ENCODE measurements at places on chromosomes 12 and 14. TPM values are rescaled to one million over a fixed set of nuclear protein-coding genes. Genes with fewer than 3 reads are reported as not detected.

- no peak for DNase-seq
Measured at GRCh38 chr14:36845356-36846012, 183.8 kb downstream of the PAX9 start.

DNA sequence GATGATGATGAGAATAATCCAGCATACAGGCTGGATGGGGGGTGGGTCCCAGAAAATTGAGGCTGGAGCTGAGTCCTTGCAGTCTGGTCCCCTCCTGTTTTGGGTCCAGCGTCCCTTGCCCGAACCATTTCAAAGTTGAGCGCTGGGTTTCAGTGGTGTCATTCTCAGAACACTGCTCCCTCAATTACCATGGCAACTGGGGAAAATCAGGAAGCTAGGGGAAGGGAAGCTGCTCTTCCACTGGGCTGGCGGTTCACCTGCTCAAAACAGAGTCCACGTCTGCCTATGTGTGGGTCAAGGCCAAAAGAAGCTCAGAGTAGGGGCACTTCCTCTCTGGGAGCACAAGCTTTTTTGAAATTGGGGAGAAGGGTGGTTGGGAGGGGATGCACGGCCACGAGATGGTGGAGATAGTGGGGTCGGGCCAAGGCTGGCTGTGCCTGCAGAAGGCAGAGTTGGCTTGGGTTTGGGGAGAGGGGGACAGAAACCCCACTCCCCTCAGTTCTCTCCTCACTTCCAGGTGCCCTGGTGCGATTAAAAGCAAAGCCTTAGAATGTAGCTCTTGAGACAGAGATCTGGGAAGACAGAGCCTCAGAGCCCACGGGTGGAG, 1.7 kb upstream of the NOS1 start:
- DNase-seq, result no peak

- DNase-seq, result no peak
Measured at GRCh38 chr14:96088074-96088473, 48.9 kb downstream of the C14orf132 start.

DNA sequence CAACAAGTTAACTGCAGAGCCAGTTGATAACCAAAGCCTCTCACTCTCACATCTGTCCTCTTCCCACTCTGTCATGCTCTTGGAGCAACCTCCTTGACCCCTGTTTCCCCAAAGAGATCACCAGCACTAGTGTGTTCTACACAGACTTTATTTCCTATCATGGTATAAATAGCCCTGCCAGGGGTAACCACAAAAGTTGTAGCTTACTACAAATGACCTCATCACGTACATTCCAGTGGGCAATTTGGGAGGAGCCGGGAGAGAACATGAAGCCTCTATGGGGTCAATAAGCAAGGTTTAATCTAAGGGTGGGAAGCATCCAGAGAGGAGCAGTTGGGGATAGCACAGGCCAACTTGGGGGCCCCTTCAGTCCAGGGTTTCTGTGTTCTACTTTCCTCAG, 186.5 kb downstream of the KCNA5 start:
- no peak for DNase-seq

- no peak for DNase-seq
Measured at GRCh38 chr12:6067152-6067916, 57.1 kb downstream of the VWF start.

- no peak for DNase-seq
Measured at GRCh38 chr14:61153431-61153830, 127.7 kb downstream of the TMEM30B start.

DNA sequence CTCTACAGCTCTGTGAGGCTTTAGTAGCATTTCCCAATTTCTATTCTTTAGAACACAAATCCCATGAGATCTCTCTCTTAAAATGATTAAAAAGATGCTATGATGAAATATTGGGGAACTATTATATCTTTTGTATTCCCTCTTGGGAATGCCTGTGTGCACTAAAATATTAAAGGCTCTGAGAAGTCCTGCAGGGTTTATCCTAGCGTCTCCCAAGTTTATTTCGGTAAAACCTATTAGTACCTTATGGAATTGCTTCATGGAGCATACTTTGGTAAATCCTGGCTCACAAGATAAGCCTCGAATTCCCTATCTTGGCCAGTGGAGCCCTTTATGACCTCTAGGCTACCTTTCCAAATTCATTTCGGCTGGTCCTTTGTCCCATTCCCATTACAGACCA, 306.8 kb downstream of the VRK1 start:
- DNase-seq, result no peak

- no peak for DNase-seq
Measured at GRCh38 chr14:103748534-103748857, 32.9 kb downstream of the ZFYVE21 start.

DNA sequence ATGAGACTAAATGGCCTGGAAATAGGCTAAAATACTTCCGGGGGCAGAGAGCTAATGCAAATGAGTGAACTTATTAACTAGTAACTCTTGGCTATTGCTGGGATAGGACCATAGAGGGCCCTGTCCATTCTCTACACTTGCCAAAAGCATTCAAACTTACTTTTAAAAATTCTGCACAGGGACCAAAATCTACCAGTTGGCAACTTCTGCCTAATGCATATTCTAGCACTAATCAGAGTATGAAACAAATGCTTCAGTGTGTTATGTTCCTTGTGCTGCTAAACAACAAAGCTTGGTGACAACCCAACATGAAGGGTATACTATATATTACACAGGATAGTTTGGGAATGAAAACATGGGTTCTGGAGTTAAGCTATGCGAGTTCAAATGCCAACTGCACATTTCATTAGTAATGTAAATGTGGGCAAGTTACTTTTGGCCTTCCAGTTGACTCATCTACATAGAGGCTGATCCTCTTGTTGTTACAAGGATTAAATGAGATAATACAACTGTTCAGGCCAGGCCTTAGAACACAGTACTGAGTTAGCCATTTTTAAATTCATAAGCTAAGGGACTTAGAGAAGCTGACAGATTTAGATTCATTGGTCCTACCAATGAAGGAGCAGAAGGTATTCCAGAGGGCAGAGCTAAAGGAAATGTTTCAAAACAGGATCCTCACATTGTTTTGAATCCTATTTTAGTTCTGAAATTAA, 32.4 kb downstream of the HIGD1C start:
- DNase-seq, result no peak

DNA sequence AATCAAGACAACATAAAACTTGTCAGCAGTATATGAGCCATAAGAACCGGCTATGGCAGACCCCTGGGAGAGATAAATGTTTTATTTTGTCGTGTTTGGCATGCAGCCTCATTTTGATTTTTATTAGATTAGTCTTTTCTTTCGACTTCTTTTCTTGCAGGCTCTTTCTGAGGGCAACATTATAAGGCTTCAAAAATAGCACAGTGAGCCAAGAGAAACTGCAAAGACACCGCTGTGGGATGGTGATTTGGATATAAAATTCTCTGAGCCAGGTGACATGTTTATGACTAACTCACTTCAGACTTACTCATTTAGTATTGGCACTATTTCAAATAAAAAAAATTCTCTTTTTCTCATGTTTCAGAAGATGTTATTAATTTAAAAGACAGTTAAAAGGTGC, 96.8 kb upstream of the PKP2 start:
- DNase-seq, result no peak

DNA sequence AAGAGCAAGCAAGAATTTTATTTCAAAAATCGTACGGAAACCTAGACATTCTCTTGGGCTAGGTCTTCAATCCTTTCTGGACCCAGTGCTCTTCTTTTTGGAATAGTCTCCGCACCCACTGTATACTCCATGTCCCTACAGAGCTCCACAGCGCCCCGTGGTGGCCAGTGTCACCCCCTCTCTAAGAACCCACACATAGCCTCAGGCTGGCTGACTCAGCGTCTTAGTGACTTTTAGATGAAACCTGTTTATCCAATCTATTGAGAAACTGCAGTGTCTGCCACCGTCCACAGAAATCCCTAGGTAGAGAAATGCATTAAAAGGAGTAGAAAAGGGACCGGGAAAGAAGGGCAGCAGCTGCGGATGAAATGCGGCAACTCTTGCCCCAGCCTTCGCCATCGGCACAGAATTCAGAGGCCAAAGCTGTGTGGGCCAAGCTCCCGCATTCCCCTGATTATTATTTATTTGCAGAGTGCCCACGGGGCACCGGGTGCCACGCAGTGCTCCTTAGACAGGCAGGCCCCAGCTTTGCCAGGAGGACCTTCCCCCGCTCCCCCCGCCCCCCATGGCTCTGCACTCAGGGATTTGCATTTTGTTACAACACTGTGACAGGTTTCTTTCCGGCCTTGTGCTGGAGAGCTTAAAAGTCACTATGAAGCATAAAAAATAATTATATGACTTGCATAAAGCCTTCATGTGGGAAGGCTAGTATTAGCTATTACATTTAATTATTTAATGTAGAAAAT, 170.1 kb upstream of the FKBP4 start:
- DNase-seq, result no peak

GRCh38 chr12:21906919-21907493, 34.2 kb downstream of the ABCC9 start:
- no peak for DNase-seq

DNA sequence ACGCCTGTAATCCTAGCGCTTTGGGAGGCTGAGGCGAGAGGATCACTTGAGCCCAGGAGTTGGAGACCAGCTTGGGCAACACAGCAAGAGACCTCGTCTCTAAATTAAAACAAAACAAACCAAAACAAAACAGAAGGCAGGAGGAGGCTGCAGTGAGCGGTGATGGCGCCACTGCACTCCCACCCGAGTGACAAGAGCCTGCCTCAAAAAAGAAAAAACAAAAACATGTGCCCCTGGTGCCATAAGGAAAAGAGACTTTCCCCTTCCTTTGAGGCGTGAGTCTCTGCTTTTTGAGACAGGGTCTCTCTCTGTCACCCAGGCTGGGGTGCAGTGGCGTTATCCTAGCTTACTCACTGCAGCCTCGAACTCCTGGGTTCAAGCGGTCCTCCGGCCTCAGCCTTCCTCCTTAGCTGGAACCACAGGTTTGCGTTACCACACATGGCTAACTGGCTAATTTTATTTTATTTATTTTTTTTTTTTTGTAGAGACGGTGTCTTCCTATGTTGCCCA, 9.0 kb upstream of the EAPP start:
- DNase-seq, result no peak

- no peak for DNase-seq
Measured at GRCh38 chr14:88188745-88189416, 134.2 kb downstream of the KCNK10 start.

DNA sequence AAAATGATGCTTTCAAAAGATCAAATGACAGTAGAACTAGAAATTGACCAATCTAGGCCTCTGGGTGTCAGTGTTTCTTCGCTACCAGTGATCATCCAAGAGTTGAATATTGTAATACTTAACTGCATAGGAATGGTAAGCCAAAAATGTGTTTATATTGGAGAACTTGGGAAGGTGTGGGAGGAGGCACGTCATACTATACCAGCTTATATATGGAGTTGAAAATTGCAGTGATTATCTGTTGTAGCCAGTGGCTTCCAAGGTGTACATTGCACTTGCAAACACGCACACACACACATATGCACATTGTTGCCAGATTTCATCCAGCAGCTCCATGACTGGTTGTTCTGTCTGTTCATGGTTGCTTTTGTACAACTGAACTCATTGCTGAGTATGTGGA, 36.1 kb downstream of the EID3 start:
- DNase-seq, result no peak

DNA sequence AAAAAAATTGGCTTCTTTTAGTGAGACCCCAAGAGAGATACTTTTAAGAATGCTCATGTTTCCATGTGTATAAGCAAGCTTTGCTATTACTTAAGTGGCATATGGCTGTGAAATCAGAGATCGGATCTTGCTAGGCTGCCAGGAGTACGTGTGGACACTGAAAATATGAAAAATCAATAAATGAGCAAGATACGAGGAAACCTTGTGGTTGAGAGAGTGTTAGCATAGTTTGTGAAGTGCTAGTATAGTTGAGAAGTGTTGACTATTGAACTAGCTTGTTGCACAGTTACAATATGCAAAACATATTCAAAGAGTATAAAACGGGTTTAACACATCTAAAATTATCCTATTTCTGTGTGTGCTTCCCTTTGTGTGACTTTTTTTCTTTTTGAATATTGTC, 230.9 kb upstream of the NOVA1 start:
- no peak for DNase-seq

DNA sequence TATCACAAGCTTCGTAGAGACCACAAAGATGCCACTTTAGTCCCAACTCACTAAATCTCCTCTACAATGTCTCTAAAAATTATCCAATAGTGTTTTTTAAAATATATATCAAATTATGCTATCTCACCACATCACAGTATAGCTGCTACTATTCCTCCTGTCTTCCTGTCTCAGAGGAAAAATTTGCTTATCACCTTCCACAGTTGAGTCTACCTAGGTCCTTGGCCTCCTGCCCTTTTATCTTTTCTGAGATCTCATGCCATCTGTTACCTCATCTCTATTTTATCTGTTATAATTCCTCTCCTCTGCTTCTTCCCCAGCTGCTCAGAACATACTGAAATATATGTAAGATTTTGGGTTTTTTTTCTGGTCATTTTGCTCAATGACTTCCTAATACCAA, 568.2 kb downstream of the DIO2 start:
- peak; percentile 64 for DNase-seq

DNA sequence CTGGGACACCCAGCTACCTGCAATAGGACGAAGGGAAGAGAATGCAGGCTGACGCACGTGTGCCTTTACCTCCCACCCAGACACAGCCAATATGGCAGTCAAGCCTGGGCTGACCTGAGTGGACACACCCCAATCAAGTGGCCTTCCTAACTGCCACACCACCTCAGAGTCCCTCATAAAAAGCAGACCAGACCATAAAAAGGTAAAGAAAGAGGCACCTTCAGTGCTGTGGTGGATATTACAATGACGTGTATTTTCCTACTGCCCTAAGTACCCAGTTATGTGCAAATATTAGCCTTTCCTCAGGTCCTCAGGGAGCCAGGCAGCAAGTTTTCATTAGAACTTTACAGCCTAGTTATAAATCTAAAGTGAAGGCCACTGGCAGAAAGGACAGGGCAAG, 75.8 kb downstream of the KCNK10 start:
- DNase-seq, result no peak

GRCh38 chr14:34539407-34540180, at the start of gene EAPP:
Gene EAPP, minus strand, starts transcription at chr14:34539701. Its CDS starts 73 bp downstream, at chr14:34539628.
- DNase-seq, result peak; percentile 98

DNA sequence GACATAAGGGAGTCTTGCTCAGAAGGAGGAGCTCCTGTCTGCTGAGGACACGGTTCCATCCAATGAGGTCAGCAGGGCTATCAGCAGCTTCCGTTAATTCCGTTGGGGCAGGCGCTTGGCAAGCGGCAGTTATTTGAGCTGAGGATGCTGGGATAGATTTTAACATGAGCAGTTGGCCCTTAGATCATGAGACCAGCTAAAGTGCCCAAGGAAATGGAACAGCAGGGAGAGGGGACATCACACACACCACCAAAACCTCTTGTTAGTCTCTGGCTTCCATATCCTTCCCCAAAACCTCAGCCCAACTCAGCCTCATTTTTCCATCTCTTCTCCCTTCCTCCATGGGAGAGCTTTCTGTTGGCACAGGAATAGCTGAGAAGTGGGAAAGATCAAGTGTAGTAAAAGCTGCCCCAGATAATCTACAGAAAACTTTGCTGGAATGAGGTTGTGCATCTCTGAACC, 138.7 kb upstream of the PZP start:
- no peak for DNase-seq

Gene PTCSC3
- total RNA-seq, result not detected

Gene IRAK3
- 12.6 TPM for total RNA-seq

Gene OTOGL
- total RNA-seq, result 1.4 TPM

Gene DNAL1
- total RNA-seq, result 15.3 TPM

Gene RDH5
- total RNA-seq, result 8.6 TPM

Measured in cerebellum (tissue), 4 donors.